Stimulated activated CD8-positive, alpha-beta memory T cell treated with anti-CD3 and anti-CD28 coated beads, Interleukin-7, amount 100 ng/mL, for 1 hour (primary cell): ENCODE measurements at places on chromosomes 1 and 21.

- DNase-seq = no peak
Measured at GRCh38 chr1:66350001-66350547, 183.9 kb upstream of the SGIP1 start.

DNA sequence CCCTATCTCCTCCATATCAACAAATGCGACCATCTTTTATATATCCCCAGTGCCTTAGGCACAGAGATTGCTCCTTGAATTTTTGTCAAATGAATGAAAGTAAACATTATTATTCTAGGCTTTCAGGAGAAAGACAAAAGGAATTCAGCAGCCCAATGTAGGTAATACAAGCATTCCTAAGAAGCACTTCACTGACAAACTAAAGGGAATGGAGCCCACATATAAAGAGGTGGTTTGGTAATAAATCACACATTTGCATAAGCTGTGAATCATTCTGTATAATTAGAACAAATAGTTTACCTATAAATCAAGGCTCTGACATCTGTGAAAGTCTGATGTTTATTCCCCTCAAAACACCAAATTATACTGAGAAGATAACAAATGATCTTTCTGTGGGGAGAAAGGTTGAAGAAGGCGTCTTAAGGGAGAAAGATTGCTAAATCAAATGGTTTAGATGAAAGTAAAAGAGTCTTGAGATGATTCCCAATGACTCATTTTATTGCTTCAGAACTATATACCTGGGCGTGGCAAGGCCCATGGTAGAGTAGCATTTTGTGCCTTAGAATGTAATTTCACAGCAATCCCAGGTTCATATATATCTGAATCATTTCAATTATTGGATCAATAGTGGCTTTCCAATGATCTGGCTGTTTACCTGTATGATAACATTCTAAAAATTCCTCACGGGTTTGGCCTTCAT is 558.1 kb downstream of the AGBL4 start:
- no peak for DNase-seq

DNA sequence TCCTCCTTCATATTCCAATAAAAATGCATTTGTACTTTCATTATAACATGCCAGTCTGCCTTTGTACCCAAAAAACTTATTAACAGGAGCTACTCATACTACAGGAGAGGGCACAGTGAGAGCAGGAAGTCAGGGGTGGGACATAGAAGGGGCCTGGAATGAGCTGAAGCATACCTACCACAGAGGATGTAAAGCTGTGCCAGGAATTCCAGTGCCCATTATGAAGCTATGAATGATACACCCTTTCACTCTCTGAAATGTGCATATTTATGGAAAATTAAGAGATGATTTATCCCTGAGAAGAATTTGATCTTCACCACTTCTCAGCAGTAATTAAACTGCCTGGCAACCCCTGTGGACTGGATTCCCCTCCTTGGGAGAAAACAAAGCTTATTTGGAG is 65.8 kb downstream of the ATP5PO start:
- DNase-seq = no peak

- no peak for DNase-seq
Measured at GRCh38 chr1:107184888-107185287, 44.0 kb downstream of the NTNG1 start.

DNA sequence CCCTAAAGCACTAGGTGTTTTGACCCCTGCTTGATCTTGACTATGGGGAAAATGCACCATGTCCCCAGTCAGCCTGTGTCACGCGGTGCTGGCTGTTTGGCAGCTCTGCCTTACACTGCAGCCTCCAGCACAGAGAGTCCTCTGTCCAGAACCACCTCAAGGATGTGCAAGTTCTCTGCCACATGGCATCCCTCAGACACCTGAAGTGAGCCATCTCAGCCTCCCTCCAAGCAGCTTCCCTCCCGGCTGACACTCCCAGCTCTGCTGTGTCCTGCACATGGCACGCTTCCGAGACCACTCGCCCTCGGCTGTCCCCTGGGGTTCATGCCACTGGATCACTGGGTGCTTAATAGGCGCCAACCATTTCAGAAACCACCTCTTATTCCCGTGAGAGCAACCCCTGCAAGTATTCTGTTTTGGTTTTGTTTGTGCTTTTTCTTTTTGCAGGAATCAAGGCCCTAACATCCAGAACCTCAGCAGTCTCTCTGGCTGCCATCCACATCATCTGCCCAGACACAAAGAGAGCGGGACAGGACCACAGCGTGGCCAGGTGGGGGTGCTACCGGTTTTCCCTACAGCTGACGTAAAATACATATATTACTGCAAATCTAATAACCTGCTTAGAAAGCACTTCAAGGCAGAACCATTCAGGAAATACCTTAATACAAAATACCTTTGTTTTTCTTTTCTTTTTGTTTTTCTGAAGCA is 45.7 kb downstream of the CAPZB start:
- DNase-seq = no peak
